ENCODE measurements at places on chromosomes 5 and 9.
A peak's percentile ranks its signal among the peaks of the same experiment; 100 is the strongest.

- DNase-seq: no peak
These were observed 92.3 kb downstream of the FSTL4 start for GRCh38 chr5:133520062-133520461.

DNA sequence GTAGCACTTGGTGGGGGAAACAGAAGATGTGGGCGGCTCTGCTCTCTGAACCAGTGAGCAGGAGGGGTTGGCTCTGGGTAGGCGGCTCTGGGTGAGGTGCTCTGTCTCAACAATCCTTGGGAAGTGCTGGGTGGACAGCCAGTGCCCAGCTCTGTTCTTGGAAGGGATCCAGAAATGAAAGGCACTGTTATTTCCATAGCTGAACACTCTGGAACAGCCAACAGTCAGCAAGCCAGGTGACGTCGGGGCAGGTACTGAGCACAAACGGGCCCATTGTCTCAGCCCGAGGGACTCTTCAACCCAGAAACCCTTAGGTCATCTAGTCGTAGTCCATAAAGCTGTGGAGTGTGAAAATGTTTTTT, 36.3 kb downstream of the OLFM1 start:
- DNase-seq: no peak

DNA sequence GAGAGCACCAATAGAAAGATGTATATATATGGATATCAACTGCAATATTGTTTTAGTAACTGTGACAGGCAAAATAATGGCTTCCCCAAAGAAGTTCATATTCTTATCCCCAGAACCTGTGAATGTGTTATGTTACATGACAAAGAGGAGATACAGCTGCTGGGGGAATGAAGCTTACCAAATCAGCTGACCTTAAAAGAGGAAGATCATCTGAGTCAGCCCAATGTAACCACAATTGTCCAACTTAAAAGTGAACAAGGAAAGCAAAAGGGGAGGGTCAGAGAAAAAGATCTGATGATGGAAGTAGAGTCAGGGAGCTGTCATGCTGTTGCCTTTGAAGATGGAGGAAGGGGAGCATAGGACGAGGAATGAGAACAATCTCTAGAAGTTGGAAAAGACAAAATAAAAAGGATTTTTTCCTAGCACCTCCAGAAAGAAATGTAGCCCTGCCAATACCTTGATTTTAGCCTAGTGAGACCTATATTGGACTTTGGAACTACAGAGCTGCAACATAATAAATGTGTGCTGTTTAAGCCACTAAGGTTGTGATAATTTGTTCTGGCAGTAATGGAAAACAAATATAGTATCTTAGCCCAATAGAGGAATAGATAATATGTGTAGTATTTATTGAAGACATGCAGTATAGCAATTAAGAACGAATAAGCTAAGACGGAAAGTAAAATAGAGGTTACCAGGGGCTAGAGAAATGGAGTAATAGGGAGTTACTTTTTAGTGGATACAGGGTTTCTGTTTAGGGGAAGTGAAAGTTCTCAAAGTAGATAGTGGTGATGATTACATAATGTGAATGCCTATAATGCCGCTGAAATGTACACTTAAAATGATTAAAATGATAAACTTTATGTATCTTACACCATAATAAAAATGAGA, 115.9 kb downstream of the PIK3R1 start:
- no peak for DNase-seq

- DNase-seq: no peak
These were observed 16.2 kb upstream of the ERAP1 start for GRCh38 chr5:96823900-96824380.

GRCh38 chr5:56685503-56686217, 129.7 kb upstream of the MAP3K1 start:
- DNase-seq: no peak

DNA sequence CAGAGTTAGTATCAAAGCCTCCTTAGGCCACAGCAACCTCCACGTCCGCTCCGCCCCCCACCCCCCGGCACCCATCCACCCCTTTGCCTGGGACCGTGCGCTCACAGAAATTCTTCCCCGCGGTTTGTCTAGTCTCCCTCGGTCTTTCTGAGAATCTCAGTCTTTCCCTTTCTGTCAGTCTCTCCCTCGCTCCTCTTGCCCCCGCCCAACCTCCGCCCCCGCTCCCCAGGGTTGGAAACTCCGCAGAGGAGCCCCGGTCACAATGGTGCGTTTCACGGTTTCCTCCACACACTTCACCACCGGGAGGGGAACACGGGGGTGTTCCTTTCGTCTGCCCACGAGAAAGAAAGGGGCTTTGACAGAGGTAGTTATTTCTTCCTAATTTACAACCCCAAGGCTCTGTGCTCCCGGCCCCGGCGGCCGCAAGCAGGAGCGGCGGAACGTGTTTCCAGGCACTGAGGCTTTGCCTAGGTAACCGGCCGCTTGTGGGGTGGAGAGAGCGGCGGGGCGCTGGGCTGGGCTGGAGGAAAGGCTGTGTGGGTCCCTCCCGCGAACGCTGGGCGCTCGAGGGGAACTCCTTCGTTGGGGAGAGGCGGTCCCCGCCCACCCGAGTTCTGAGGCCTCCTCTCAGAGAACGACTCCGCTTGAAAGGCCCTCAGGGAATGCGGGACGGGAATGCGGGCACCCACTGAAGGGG, 2.1 kb downstream of the NR4A3 start:
- DNase-seq: no peak

DNA sequence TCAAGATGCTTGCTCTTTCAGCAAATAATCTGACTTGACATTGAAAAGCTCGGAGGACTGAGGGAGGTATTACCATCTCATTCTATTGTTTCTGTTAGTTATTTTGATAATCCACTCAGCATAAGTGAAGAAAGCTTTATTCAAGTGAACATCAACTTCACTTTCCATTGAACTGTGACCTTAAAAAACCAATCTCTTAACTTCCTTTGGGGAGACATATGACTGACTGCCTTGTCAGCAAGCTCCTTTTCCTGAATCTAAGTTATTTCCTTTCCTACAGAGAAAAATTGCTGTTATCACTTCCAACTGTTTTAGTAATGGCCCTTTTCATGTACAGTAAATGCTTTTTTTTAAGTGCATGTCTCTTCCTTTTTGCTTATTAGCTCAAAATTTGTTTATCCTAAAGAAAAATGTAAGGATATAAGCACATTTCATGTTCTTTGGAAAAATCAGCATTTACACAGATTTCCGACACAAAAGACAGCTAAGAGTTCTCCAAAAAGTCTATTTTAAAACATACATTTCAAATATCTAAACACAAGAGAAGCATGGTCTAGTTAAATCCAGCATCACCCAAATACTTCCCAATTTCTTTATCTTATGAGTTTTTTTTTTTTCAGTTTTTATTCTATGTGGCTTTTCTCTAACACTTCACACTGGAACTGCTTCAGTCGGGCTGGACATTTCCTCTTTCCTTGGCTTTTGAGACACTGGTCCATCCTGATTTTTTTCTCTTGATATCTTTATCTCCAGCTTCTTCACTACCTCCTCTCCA, 117.9 kb upstream of the DAB2 start:
- no peak for DNase-seq

DNA sequence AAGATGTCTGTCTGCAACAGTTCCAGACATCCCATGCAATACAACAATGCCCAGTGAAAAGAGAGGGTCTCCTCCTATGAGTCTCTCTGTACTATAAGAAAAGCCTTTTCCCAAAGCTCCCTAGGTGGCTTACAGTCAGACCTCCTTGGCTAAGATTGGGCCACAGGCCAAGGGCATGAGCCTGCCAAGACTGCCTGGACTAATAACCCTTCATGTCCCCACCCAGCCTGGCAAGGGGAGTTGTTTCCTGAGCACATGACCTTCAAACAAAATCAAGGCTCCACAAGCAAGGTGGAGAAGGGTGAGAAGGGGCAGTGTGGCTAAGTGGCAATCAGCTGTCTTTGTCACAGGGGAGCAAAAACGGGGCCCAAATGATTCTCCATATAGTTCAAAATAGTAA, 75.6 kb upstream of the ZSWIM6 start:
- DNase-seq: peak; percentile 39

DNA sequence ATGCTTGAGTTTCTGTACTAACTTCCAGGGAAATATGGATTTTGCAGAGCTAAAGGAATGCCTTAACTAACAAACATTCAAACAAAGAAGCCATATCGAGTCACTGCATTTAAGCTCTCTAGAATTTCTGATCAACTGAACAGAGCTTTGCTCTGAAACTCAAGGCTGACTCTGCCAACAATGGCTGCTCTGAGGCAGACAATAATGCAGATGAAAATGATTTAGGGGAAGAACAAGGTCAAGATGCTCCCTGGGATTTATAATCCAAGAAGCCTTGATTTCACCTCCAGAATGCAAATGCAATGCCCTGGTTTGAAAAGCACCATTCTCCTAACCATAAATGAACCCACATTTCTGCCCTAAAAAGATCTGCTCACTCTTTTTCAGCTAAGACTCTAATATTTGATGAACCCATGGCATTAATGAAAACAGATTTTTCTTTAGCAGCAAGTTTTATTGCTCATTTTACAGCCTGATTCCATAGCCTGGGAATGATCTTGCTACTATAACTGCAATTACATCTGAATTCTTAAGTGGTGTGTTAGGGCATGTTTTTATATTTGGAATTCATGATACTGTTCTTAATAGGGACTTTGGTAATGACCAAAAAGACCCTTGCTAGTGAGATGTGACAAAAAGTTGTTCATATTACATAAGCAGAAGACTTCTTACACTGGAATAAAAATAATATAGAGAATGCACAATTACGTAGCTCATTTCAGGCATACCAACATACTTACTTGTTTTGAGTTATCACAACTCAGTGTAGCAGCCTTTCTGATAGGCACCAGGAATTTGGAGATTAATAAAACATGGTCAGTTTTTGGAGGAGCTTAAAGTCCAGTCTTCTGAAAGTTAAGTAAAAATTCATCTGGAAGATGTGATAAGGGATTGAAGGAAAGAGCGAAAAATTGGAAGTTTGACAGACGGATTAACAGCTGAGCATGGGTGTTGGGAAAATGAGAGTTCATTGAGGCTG, 169.4 kb downstream of the TRPM3 start:
- DNase-seq: no peak

- no peak for DNase-seq
These were observed 10.3 kb upstream of the GLE1 start for GRCh38 chr9:128494108-128494745.

- no peak for DNase-seq
These were observed 11.5 kb downstream of the AQP3 start for GRCh38 chr9:33435821-33436277.

DNA sequence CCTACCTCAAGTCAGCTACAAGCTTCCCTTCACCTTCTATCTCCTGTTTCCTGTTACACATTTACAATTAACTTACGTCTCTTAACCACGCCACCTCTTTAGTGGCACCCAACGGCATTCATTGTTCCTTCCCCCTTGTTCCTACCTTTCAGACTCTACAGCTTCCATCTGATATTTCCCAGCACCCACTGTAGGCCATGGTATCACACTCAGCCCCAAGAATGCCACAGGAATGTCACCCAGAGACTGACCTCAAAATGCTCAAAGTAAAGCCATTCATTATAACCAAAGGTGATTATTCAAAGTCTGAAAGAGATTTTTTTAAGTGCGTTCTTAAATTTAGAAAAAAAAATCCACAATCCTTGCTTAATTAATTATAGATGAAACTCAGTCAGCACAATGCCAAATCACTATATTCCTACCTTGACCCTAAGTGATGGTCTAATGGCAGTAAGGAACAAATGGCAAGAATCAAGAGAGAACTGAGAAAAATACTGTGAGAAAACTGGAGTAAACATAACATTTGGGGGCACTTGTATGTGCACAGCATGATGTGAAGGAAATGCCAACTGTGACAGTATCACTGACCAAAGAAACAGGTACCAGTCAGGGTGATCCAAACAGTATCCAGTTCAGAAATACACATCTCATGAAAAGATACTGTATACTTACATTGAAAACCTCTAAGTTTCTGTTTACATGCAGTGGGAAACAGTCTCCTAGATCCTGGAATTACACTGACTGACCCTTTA, 52.1 kb downstream of the CTNND2 start:
- DNase-seq: no peak

- no peak for DNase-seq
These were observed 3.1 kb upstream of the FAM120AOS start for GRCh38 chr9:93456504-93456903.

DNA sequence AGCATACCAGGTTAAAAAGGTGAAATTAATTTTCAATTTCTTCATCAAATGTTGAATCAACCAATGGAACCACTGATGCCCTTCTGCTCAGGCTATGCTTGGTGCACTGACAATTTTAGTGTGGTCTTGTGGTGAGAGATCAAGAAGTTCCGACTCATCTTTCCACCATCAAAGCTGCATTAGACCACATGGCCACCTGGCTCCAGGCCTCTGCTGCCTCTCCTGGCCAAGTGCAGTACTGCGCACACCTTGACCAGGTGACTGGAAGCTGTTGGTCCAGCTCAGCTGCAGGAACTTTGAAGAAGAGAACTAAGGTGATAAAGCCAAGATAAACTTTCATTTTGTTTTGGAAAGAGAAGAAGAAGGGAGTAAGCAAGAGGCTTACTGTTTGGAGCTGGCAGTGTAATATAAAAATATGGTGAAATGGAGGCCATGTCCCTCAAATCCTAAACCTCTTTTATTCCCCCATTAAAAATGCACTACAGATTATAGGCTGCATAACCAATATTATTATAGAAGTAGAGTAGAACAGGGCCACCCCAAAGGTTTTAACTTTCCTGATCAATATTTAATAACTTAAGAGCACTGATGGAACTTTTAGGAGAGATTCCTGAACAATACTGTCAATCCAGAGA, 315.5 kb upstream of the C9orf72 start:
- DNase-seq: no peak

GRCh38 chr9:78112406-78112805, 80.8 kb upstream of the GNAQ start:
- DNase-seq: no peak

GRCh38 chr9:114613919-114614318, 2.8 kb downstream of the TMEM268 start:
- no peak for DNase-seq

DNA sequence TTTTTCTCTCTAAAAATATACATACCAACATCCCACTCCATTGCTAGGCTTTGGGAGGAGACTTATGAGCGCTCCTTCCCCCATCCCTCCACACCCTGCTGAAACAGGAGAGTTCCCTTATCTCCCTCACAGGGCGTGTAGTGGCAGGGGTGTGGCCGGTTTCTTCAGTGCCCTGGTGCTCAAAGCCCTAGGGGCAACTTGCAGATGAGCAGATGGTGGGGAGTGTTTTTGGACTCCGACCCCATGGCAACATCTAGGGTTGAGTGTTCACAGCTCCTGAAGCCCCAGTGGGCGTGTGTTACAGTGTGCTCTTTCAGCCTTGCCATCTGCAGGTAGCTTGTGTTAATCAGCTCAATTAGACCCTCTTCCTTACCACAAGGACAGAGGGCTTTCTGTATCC, 409.5 kb downstream of the MAT2B start:
- DNase-seq: no peak

- DNase-seq: peak; percentile 66
These were observed 69.1 kb downstream of the PPARGC1B start for GRCh38 chr5:149799119-149799623.

DNA sequence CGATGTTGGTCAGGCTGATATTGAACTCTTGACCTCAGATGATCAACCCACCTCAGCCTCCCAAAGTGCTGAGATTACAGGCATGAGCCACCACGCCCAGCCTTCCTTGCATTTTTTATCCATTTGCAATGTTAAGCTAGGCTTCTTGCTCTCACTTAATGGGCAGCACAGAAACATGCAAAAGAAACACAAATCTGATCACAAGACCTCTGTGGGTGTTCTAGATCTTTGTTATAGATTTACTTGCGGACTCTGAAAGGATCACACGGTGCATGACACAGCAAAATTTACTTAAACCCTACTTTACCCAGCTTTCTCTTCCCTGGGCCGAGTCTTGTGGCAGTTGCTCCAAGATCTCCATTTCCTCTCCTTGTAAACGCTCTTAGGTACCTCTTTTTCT, 71.3 kb downstream of the PSAT1 start:
- no peak for DNase-seq
